Omental fat pad (tissue), 4 donors: ENCODE measurements at places on chromosomes 11 and 22. TPM values are rescaled to one million over a fixed set of nuclear protein-coding genes. Genes with fewer than 3 reads are reported as not detected.

GRCh38 chr11:68751331-68751856 lies at the start of gene TESMIN:
TSS of gene TESMIN (minus strand) at chr11:68751520. CDS start at chr11:68750660, 860 bp downstream.
- DNase-seq, result peak; percentile 68

DNA sequence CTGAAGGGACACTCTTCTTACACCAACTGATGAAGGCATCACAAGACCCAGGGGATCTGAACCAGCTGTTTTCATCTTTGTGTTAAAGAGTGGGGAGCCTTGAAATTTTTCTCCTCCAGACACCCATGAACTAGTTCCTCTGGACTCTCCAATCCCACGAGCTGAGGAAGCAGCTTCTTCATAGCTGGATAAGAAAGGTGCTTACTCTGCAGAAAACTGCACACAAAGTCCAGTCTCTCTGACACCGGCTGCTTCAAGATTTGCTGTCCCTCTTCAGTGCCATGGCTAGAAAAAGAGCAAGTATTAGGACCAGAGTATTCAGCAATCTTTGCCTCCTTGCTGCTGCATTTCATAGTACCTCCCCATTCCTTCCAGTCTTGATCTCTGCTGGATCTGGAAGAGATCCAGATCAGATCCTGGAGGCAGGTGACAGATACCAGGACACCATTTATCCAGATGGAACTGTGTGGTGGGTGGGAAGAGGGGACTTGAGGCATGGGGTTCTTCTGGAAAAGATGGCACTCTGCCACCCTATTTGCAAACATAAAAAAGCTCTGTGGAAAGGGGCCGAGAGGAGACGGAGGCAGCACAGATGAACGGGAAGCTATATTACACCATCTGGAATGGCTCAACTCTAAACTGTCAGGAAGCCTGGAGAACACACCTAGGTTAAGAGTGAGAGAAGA lies 25.5 kb downstream of the IL18BP start:
- DNase-seq, result no peak

DNA sequence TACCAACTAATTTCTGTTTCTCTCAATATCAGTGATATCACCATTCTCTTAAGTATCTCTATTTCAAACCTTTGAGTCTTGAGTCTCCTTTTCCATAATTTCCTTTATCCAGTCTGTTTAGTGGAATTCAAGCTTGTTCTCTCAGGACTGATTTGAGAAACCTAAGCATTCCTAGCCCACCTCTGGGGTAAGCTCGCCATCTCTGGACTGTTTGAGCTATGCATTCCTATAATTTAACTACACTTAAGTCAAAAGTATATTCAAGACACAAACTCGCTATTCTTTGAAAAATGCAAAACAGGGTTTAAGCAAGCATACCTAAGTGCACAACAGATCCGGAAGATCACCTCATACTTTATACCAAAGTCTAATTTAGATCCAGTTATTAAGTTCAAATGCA lies 2.1 kb upstream of the DLAT start:
- DNase-seq, result no peak

DNA sequence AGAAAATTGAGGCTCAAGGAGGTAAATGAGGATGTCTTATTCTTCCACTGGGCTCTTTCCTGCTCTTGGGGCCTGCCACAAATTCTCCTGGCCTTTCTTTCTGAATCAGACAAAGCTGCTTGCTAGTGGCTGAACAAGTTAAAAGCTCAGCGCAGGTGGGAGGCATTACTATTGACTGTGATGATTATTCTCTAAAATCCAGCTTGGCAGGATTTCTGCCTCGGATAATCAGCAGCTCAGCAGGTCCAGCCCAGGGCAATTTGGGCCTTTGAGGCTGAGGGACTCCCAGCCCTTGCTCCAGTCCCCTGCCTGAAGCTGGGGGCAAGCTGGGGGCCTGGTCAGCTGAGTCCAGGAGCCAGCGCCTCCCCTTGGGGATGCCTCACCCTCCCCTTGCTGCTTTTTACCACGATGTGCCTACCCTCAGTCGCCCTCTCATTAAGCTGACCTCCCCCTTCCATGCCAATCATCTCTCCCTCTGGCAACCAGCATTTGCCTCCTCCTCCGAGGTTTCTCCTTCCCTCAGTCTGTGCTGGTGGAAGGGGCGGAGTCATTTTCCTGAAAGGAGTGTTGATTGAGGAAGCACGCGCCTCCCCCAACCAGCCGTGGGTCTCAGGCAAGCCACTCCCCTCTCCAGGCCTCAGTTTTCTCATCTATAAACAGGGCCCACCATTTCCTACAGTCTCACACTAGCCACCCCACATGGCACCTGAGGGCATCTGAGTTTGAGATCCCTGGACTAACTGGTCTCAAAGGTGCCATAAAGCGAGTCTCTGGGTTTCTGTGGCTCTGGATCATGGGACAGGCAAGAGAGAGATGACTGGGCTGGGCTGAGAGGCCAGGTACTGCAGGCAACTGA lies 60.6 kb upstream of the PRDM11 start:
- DNase-seq, result no peak

The LARGE2 gene
- 0.24 TPM for total RNA-seq

The OVOL1 gene
- total RNA-seq, result not detected

The CYB5R2 gene
- total RNA-seq, result 11.6 TPM

DNA sequence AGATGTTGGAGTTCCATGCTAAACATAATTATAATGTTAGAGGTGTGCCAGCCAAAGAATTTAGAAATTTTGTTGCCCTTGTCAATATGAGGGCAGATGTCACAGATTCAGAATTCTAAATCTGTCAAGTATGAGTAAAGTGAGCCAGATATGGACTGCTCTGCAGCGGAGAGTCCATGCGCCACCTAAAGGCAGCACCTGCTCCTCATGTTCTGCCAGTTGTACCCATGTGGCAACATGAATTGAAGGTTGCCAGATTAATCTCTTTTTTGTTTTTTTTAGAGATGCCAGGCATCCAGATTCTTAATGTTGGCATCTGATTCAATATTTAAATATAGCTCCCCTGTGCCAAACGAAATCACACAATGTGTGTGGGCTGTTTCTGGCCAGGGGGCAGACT lies 678.6 kb upstream of the ANO5 start:
- DNase-seq, result no peak

GRCh38 chr11:107716884-107717532 lies 5.2 kb upstream of the SLN start:
- no peak for DNase-seq
